Suppressor macrophage treated with lipopolysaccharide for 1 hour (primary cell): ENCODE measurements at places on chromosomes 12 and 14.

GRCh38 chr12:29428633-29429032 is 47.7 kb upstream of the ERGIC2 start:
- peak; percentile 97 for DNase-seq

DNA sequence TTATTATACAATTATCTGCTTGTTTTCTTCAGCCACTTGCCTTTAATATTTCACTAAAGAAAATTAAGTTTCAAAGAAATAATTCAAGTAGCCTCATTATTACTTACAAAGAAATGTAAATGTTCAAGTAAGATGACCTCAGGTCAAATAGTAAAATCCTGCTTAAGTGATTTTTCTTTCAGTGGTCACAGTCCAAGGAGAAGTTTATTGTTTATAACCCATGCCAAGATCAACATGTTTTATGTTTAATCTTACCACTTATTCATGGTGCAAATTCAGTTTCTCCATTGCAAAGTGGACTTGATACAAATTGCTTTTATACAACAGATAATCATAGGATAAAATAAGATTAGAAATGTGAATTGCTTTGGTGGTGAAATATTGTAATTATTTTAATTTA is 370.2 kb upstream of the FLRT2 start:
- DNase-seq = no peak

DNA sequence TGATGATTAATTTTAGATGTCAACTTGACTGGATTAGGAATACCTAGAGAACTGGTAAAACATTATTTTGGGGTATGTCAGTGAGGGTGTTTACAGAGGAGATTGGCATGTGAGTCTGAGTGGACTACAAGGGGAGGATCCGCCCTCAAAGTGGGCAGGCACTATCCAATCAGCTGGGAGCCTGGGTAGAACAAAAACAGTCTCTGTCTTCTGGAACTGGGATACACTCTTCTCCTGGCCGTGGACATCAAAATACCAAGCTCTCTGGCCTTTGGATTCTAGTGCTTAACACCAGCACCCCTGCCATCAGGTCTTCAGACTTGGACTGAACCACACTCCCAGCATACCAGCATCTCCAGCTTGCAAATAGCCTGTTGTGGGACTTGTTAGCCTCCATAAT is 4.4 kb upstream of the SCAF11 start:
- no peak for DNase-seq

- DNase-seq = peak; percentile 96
Observed at GRCh38 chr14:55097881-55098560, 31.0 kb upstream of the LGALS3 start.

GRCh38 chr14:53515276-53515675 is 362.2 kb upstream of the DDHD1 start:
- no peak for DNase-seq
